ENCODE measurements at places on chromosomes 6 and 20. TPM values are rescaled to one million over a fixed set of nuclear protein-coding genes. Genes with fewer than 3 reads are reported as not detected.

Gene TRIM10
- not detected for polyA plus RNA-seq

Gene LY6G6C
- polyA plus RNA-seq = 21.9 TPM

Gene TRMT11
- 10.3 TPM for polyA plus RNA-seq

Gene CRISP3
- polyA plus RNA-seq = 176 TPM
